Hematopoietic multipotent progenitor cell treated with erythropoietin and hydrocortisone succinate and interleukin-3 and kit ligand, for 8 days (in vitro differentiated cells): ENCODE measurements at places on chromosomes 3 and 15.

- DNase-seq = no peak
These were observed 427.8 kb upstream of the C2CD4B start for GRCh38 chr15:62592920-62593319.

GRCh38 chr3:126111566-126112475 lies 27.9 kb upstream of the SLC41A3 start:
- DNase-seq = no peak

GRCh38 chr15:89364341-89364740 lies 29.7 kb upstream of the POLG start:
- no peak for DNase-seq

GRCh38 chr3:123143669-123144411 lies 57.9 kb upstream of the SEC22A start:
- DNase-seq = no peak

DNA sequence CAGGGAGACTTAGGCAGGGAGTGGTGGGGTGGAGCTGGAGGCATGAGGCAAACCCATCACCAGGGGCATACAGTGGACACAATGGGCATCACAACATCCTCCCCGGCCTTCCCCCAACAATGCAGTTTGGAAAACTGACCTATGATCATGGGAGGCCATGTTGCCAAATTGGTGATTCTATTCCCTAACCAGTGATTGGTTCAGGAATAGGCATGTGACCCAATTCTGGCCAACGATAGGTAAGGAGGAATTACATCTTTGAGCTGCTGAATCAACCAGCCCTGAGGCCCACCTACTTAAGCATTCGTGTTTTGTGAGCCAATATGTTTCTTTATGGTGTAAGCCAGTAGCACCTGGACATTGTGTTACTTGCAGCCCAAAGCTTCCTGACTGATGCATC lies 40.0 kb downstream of the LINGO1 start:
- DNase-seq = no peak

DNA sequence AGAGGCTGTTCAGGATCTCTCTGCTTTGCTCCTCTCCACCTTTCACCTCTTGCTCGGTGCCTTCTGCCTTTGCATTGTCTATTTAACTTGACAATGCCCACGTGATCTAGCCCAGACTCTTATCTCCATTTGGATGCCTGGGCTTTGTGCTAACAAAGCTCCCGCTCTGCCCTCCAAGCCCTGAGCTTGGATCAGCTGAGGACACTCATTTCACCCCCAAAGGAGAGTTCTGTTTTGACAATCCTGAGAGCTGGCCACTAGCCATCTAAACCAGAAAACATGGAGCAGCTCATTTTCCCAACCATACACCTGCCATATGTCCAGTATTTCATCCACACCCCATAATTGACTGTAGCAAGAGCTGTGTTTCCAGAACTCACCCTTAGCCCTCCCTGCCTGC lies 12.8 kb downstream of the GPR176 start:
- DNase-seq = no peak

DNA sequence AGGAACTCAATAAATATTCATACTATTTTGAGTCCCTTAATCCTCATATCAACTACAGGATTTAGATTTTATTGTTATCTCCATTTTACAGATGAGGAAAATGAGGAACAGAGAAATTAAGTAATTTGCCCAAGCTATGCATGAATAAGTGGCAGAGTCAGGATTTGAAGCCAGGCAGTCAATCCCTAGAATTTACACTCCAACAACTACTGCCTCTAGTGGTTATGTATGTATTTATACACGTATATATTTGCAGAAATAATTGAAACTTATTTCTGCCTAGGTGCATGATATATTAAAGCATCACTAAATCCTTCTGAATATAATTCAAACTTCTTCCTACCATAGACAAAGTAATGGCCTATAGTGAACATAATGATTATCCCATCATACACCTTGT lies 137.4 kb downstream of the SERPINI1 start:
- no peak for DNase-seq
